AG10803 (cell line): ENCODE measurements at places on chromosomes 5 and 9.

DNA sequence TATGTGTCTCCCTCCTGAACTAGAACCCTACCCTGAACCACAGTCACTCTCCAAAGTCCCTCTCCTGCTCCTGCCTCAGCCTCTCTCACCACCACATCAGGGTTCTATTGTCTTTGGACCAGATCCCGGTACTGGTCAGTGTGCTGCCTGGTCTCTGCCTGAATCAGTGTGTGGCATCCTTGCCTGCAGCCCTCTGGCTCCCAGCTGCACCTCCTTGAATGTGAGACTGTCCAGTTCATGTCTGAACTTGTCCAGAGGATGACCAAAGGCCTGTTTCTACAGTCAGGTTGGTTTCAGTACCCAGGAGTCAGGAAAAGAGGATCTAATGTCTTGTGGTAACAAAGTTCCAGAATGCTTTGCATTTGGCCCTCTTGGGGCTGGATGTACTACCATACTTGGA, 76.8 kb upstream of the RANBP3L start:
- DNase-seq = peak; percentile 53

- no peak for DNase-seq
These were observed 38.0 kb upstream of the ADAM19 start for GRCh38 chr5:157613385-157614245.

DNA sequence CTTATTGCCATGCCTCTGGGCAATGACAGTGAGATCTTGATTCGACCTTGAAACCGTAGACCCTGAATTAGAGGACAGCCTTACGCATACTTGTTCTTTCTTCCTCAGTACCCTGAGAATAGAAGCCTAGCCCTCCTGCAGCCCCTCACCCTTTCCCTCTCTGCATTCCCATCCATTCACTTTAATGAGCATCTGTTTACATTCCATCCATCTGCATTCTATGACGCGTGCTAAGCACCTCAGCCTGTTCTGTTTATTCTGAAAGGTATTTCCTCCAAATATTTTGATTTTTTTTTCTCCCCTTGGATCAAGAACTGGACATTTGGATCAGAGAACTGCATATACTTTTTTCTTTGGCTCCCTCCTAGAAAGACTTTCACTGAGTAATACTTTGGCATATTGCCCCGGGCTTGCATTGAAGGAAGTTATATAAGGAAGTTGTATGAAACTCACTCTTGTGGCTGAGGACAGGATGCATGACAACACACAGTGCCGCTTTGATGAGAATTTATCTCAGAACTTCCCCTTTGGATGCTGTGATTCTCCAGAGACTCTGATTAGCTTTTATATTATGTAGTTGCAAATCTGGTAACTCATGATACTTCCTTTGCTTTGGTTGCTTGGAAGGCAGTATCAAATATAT, 15.7 kb downstream of the TMEM8B start:
- peak; percentile 90 for DNase-seq

GRCh38 chr5:176866707-176867310, 32.3 kb downstream of the HK3 start:
- DNase-seq = no peak

GRCh38 chr5:36272136-36272690, 29.5 kb downstream of the RANBP3L start:
- peak; percentile 61 for DNase-seq

DNA sequence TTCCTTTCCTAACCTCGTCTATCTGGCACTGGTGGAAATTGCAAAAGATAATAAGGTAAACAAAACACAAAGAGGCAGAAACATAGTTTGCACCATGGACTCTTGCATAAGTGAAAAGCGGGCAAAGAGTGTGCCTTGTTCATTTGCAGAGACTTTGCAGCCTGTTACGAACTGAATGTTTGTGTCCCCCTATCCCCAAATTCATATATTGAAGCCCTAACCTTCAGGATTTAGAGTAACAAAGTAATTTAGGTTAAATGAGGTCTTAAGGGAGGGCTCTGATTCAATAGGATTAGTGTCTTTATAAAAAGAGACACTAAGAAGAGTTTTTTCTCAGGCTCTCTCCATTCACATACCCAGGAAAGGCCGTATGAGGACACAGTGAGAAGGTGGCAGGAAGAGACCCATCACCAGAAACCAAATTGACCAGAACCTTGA, 52.1 kb upstream of the FAM169A start:
- no peak for DNase-seq

DNA sequence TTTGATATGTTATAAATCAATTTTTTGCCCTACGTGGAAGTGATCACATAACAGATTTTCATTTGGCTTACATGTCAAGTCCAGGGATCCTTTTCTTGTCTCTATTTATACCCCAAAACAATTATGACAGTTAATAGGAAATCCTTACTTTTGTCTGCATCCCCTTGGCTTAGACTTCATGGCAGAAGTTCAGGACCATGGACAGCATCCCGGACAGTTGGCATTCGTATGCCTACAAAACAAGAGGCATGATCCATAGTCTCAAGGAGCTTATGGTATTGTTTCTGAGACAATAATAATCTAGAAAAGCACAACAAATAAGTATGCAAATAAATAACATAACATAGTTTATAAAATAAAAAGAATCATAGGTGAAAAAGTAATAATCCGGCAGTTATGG, 214.3 kb upstream of the GRIA1 start:
- peak; percentile 29 for DNase-seq

- no peak for DNase-seq
These were observed 26.7 kb downstream of the POLR1E start for GRCh38 chr9:37512437-37512836.

DNA sequence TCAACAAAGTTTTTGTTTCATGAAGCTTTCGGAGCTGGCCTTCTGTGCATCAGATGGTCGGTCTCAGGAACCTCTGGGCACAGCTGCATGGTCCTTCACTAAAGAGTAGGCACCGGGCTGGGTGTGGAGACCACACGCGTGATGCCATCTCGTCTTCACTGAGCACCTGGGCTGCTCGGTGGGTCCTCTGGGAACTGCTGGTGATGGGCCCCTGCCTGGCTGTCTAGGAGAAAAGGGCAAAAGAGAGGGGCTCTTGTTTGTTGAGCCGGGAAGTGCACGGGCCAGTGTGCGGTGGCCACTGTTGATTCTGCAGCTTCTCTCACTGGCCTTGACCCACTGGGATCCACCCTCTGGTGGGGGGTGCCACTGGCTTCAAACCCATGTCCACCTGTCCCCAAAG, 46.0 kb downstream of the COL5A1 start:
- no peak for DNase-seq

GRCh38 chr9:101162231-101162630, 133.7 kb downstream of the PLPPR1 start:
- DNase-seq = no peak

DNA sequence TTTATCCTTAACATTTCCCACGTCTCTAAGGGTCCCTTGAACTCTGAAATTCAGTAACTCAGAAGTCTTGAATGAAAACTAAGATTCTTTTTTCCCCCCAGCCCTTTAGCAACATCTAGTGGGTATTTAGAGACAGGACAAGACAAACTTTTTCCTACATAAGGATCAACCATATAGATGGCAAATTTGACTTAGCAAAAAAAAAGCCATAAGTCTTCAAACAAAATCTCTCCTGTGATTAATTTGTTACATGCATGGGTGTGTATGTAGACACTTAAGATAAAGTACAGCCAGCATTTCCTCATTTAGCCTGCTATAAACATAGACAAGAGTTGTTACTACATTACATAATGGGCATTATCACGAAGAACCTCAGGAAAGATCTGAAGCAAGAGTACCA, 29.1 kb upstream of the ANKRD31 start:
- peak; percentile 52 for DNase-seq

DNA sequence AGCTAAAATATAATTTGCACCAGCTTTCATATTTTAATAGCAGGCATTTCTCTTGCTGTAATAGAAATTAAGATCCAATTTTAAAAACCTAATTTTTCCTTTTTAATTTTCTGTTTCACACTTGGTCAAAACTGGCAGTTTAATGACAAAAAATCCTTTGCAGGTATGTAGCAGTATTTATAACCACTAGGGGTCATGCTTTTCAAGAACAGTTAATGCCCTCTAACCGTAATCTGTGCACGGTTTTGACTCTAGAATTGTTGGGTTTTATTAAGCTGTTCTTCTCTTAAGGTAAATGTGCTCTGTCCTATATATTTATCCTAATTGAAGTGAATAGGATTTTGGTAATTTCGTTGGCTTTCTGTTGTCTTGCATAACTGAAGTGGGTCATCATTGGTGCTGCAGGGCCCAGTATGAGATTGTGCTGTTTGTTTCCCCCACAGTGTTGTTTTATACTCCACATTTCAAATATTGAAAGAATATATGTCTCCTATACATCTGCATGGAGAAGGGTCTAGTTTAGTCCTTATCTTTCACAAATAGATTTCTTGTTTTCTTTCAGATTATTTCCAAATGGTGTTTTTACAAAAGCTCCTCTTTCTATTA, 107.4 kb downstream of the SCAMP1 start:
- DNase-seq = peak; percentile 62

DNA sequence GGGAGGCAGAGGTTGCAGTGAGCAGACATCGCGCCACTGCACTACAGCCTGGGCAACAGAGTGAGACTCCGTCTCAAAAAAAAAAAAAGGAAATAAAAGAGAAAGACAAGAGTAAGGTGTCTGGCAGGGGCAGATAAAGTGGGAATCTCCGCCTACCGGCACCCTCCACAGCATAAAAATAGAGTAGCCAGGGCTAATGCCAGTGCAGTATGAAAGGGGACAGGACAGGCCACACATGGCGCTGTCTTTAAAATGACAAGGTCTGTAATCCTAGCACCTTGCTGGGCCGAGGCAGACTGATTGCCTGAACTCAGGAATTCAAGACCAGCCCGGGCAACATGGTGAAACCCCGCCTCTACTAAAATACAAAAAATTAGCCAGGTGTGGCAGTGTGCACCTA, 7.8 kb downstream of the BICD2 start:
- no peak for DNase-seq

DNA sequence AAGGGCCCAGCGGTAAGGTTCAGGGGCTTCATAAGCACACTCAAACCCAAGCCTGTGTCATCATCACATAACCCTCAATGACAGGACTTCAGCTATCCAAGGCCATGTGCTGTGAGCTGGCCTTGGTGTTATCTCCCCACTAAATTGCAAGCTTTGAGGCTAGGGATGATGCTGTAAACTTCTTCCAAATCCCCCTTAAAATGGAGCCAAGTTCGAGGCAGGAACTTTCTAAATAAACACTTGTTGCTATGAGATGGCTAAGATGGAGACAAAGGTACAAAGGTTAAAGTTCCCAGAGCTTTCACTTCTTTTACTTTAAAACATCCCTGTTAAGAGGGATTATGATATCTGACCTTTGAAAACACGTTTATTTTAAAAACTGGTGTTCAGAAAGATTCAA, 123.6 kb downstream of the MYO10 start:
- DNase-seq = no peak

DNA sequence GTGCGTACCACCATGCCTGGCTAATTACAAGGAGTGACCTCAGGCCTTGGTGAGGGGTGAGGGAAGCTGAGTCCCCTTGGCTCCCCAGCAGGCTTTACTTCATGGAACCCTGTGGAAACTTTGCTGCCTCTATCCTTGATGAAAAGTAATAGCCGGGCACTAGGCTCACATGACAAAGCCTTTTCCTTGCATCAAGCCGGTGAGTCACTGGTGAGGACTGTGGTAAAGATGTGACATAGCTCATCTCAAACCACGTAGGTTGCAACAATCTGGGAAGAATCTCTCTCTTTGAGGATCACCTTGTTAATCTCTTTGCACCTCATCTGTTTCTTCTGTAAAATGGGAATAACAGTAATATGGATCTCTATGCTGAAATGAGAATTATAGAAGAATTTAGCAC, 116.3 kb upstream of the SLC25A48 start:
- peak; percentile 47 for DNase-seq

- no peak for DNase-seq
These were observed 8.4 kb downstream of the DBN1 start for GRCh38 chr5:177465044-177465443.

DNA sequence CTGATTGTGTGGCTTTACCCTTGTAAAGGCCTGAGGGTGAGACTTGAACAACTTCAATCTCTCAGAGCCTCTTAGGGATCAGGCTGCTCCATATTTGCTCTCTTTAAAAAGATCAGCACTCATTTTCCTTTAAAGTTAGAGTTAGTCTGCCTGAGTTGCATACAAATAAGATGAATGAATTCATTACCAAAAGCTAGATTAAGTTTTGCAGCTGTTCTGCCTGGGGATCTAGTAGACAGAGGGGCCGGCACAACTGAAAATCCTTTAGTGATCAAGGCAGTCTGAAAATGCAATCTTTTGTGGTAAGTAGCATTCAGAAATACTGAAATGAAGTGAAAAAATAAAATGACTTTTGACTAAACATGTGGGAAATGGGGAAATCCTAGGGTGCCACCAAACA, 264.0 kb downstream of the MAN2A1 start:
- DNase-seq = no peak

- DNase-seq = no peak
These were observed 10.8 kb upstream of the IFNA2 start for GRCh38 chr9:21395778-21396717.

GRCh38 chr5:149325166-149325735, 20.0 kb upstream of the GRPEL2 start:
- peak; percentile 23 for DNase-seq

GRCh38 chr9:68603371-68603770, 62.7 kb upstream of the TMEM252 start:
- DNase-seq = no peak
